WTC11 (cell line): ENCODE measurements at places on chromosomes 6 and 20.

GRCh38 chr6:134035823-134036296 is 16.6 kb downstream of the SLC2A12 start:
- DNase-seq, result no peak

- no peak for DNase-seq
Observed at GRCh38 chr6:81697559-81697958, 54.9 kb downstream of the TENT5A start.

DNA sequence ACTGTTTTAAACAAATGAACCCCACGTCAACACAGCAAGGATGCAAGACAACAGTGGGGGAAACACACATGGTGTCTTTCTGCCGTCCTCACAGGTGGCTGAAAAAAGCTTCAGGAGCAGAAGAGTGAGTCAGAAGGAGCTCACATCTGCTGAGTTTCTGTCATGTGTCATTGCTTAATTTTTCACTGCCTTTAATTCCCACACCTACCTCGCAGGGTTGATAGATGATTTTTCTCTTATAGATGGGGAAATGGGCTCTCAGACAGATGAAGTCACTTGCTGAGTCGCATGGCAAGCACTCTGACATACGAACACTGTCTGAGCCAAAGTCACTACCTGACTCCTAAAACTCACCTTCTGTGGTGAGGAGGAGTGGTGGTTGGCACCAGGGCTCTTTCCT is 28.3 kb upstream of the CARMIL1 start:
- no peak for DNase-seq

- DNase-seq, result no peak
Observed at GRCh38 chr6:134090591-134090990, 38.2 kb upstream of the SLC2A12 start.

GRCh38 chr20:63471002-63471716 is 1.3 kb downstream of the KCNQ2 start:
- no peak for DNase-seq

DNA sequence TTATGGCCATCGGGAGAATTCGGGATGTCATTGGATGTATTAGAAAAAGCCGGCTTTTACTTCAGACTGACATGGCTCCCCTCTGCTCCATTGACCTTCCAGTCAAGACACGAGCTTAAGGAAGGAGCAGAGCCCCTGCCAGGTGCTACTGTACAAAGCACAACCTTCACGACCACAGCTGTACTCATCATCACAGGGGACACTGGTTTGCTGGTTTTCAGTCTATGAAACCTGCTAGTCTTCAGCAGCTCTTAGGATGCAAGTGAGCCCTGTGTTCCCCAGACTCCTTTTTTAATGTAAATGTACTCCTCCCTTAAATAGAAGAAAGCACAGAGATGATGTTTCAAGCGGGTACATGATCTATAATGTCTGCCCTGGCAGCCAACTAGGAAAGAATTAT is 1.9 kb upstream of the TRAPPC3L start:
- no peak for DNase-seq

- DNase-seq, result no peak
Observed at GRCh38 chr6:14543971-14544585, 426.5 kb downstream of the CD83 start.

DNA sequence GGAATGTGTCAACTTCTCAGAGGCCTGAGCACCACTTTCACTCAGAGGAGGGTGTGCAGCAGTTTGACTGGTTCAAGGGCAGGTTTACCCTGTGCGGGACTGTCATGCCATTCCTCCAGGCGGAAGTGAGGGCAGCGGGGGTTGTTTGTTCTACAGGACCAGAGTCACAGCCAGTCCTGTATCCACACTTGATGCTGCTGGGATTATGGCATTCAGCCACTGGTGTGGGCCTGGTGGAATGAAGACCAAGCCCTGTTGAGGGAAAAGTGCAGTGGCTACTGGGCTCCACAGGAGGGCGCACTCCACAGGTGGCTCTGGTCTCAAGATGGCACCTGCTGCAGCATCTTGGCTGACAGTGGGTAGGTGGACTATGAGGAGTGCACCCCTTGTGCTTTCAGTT is 14.8 kb downstream of the SEMG2 start:
- peak; percentile 75 for DNase-seq

DNA sequence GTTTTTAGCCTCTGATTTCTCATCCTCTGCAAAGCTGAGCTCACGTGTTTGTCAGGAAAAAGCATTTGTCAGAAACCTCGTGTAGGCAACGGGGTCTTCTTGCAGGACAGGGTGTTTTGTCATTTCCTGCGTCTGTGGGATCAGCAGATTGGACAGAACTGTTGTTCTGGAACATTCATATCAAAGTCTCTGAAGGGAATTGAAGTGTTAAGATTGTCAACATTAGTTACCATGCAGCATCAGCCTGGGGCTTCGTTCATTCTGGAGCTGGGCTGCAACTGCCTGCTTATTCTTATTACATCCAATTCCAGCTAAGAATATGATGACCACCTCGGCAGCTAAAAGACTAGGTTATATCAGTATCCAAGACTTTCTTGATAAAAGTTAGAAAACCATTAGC is 71.0 kb upstream of the RALGAPA2 start:
- no peak for DNase-seq

- no peak for DNase-seq
Observed at GRCh38 chr20:44731657-44732056, 14.0 kb upstream of the KCNK15 start.

GRCh38 chr20:3313683-3314065 is 74.7 kb upstream of the SLC4A11 start:
- no peak for DNase-seq

DNA sequence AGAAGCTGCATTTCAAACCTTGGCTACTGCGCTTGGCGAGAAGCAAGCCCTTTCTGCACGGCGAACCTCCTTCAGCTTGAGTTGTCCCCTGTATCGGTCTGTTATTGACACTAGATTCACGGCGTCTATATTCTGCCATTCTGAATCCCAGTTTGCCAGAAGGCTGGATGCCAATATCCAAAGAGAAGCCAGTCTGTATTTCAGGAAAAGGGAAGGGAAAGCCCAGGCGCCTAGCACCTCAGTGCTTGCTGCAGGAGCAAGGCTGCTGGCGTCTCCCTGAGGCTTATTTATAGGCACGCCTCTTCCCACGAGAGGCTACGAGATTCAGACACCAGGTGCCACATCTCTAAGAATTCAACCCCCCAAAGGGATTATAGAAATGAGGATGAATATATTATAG is 89.6 kb upstream of the CDH4 start:
- no peak for DNase-seq

DNA sequence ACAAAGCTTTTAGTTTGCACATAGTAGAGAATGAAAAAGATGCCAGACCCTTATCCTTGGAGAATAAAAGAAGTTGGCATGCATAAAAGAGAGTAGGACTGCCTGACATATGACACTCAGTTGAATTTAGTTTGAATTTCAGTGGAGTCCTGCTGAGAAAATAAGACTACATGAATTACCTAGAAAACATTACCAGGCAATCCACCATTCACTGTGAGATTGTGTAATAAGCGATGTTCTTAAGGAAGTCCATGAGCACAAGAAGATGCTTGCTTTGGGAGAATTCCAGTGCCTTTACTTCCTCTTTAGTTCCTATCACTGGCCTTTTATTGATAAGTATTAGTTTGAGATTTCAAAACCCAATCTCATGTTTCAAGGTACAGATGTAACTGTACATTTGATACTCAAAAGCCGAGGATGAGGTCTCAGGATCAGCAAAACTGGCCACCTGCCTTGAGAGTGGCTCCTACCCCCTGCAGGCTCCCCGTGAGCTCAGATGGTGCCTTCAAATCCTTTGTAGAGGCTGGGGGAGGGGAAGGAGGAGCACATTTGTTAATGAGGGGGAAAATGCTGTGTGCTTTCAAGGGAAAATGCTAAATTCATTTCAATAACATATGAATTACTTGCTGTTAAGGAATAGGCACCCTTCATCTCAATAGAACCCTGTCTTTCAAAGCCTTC is 11.2 kb upstream of the UNC93A start:
- no peak for DNase-seq

DNA sequence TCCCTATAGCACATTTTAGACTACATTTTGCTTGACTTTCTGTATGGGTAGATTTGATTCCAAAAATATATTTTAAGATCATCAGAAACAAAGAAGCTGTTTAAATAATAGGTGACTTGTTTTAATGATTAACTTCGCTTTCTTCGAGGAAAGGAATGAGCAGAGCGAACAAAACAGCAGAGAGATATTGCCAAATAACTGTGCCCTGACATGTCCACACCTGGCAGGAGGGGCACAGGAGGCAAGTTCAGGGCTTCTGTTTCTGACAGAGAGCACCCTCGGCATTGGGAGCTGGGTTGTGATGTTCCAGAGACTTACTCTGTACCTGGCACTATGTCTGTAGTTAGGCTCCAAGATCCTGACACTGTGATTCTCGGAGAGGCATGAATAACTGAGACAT is 155.7 kb upstream of the SASH1 start:
- no peak for DNase-seq

DNA sequence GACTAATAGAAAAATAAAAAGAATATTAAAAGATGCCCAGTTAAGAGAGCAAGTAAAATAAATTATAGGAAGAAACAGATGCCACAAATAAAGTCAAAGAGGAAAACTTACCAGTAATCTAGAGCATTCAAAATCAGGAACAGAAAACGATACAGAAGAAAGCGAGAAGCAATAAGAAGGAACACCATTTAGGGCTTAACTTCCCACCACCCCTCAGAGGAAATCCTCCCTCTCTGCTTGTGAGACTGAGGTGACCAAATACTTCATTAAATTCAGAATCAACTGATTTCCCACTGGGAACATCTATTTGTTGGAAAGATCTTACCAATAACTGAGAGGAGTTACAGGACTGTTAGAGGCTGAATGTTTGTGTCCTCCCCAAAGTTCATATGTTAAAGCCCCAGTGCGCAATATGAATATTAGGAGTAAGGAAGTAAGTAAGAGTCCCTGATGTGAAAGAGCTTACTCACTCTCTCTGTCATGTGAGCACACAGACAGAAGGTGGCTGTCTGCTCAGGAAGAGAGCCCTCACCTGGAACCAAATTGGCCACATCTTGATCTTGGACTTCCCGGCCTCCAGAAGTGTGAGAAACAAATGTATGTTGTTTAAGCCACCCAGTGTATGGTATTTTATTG is 19.5 kb downstream of the KATNA1 start:
- no peak for DNase-seq

DNA sequence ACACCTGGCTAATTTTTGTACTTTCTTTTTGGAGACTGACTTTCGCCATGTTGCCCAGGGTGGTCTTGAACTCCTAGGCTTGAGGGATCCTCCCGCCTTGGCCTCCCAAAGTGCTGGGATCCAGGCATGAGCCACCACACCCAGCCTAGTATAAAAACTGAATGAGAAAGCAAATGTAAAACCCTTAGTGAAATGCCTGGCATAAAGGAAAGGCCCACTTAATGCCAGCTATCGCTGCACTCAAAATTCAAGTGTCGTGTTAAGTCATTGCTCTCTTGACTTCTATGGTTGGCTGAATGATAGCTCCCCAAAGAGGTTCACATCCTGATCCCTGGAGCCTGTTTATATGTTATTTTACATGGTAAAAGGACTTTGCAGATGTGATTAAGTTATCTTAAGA is 54.4 kb upstream of the PNRC1 start:
- DNase-seq, result no peak

- DNase-seq, result no peak
Observed at GRCh38 chr6:20564269-20564668, 30.0 kb downstream of the CDKAL1 start.

DNA sequence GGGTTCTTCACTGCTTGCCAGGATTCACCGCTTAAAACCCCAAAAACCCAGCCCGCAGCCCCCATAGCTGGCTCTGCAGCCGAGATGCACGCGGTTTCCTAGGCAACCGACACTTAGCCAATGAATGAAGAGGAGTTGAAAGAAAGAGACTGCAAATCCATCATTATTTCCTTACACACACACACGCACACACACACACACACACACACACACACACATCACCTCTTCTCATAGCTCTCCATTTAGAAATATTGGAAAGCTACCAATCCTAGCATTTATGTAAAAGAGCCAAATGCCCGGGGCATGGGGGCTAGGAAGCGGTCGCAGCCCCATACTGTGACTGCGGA is 3.4 kb upstream of the TUBB2B start:
- DNase-seq, result peak; percentile 59

DNA sequence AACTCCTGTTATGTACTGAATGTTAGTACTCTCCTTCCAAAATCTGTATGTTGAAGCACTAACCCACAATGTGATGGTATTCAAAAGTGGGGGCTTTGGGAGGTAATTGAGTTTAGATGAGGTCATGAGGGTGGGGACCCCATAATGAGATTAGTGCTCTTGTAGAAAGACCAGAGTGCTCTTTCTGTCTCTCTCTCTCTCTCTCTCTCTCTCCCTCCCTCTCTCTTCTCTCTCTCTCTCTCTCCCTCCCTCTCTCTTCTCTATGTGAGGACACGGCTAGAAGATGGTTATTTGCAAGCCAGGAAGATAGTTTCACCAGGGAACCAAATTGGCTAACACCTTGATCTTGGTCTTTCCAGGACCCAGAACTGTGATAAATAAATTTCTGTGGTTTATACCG is 107.4 kb downstream of the TBX18 start:
- DNase-seq, result no peak

DNA sequence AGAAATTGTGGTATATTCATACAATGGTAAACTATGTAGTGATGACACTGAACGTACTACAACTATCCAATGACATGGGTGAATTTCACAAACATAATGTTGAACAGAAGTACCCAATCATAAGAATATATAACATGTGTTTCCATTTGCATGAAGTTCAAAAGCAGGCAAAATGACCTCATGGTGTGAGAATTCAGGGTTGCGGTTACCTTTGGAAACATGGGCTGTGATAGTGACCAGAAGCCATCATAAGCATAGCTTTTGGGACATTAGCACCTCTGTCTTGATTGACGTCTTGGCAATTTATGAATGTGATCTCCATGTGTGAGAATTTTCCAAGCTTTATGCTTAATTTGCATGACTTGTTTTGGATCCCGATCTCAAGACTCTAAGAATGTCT is 500.1 kb upstream of the JAG1 start:
- DNase-seq, result no peak

- DNase-seq, result no peak
Observed at GRCh38 chr6:11947063-11947462, 65.0 kb upstream of the HIVEP1 start.

DNA sequence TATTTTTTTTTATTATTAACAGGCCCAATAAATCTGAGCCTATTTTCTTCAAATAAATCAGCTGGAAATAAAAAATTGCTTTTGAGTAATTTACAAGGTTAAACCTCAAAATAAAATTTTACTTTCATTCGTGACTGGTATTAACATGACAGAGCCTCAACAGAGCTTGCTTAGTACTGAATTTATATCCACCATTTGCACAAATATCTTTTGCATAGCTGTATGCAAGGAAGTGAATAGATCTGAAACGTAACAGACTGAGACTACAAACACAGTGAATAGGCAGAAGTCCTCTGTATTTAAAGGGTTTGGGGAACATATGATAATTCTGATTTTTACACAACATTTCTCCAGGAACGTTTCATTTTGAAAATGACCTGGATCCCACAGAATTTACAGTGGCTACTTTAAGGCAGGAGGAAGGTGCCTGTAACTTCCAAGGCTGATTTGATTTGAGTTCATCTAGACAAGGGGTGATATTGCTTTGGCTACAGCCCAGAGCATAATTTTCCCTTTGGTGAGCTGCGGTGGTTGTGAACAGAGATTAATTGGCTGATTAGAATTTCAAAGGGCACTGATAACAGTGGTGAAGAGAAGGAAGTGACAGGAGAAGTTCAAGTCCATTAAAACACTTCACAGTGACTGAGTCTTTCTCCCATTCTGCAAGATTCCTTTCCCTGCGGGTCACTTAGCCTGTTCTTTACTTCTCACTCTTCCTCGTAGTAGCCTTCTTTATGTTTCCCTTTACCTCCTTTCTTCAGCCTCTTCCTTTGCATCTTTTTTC is 121.2 kb upstream of the SASH1 start:
- DNase-seq, result no peak

GRCh38 chr20:40254023-40254772 is 434.8 kb downstream of the MAFB start:
- no peak for DNase-seq
